ENCODE measurements at places on chromosomes 13 and 19.

DNA sequence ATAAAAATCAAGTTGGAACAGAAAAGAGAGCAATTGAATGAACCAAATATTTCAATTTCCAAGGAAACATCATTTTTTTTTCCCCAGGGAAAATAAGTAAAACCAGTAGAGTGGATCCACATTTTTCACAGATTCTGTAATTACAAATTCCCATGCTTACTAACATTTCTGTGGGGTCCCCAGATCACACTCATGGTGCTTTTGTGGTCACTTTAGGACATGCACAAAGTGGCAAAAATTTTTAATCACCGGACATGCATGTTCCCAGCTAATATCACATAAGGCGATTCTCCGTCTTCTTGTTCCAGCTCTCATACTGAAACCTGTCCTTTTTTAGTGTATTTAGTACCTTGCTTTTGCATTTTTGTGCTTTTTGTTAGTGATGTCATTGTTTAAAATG lies 748.2 kb upstream of the SLITRK1 start:
- no peak for DNase-seq

GRCh38 chr13:70893832-70894231 lies 785.6 kb upstream of the KLHL1 start:
- DNase-seq = no peak

GRCh38 chr13:114122127-114122511 lies 10.3 kb downstream of the RASA3 start:
- DNase-seq = no peak

DNA sequence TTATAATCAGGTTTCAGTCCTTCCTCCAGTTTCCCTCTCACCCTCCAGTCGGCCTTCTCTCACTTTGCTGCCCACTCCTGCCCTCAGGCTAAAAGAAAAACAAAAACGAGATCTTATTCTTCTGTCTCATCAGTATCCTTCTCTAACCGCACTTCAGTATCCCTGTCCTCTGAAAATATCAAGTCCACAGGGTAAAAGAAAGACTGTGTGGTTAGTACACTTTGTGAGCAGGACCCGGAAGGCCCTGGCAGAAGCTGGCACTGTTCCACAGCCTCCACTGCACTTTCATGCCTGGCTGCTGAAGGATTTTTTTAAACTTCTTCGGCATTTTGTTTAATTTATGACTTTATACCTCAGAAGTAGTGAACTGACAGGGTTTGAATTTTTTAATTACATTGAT lies 51.8 kb downstream of the TM9SF2 start:
- no peak for DNase-seq

GRCh38 chr13:103431856-103432255 lies 365.6 kb upstream of the SLC10A2 start:
- no peak for DNase-seq

- DNase-seq = no peak
Observed at GRCh38 chr19:41696402-41697197, 8.5 kb upstream of the CEACAM7 start.

DNA sequence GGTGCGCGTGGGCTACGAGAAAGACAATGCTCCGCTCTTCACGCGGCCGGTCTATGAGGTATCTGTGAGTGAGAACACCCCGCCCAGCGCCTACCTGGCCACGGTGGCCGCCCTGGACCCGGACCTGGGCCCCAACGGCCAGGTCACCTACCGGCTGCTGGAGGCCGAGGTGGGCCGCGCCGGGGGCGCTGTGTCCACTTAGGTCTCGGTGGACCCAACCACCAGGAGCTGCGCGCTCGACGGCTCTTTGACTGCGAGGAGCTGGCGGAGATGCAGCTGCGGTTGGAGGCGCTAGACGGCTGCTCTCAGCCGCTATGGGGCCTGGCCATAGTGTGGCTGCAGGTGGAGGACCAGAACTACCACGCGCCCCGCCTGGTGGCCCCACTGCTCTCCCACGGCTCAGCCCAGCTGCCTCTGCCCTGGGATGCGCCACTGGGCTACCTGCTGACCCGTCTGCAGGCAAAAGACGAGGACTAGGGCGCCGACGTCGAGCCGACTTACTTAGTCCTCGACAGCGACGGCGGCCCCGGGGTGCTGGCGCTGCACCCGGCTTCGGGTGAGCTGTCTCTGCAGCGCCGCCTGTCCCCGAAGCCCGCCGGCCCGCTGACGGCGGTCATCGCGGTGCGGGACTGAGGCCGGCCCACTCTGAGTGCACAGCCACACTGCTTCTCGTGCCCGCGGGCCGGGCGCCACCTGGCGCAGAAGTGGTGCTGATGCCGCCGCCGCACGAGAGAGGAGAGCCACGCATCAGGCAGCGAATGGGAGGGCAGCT lies 173.0 kb downstream of the OLFM4 start:
- DNase-seq = no peak

DNA sequence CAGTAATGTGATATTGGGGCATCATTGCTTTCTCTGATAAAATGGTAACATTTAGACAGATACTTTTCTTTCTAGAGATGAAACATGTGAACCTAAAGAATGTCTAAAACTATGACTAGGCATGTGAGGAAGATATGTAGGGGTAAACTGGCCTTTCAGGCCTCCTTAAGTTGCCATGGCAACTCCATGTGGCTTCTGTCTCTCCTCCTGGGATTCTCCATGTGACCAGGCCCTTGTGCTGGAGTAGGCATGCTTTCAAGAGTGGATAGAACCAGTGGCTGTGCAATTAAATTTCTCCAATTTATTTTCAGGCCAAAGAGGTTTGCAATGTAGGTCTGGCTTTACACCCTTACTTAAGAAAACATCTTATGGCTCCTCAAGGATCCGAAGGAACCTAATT lies 130.8 kb downstream of the OLFM4 start:
- no peak for DNase-seq

Data from CD4-positive, alpha-beta T cell treated with Interferon alpha-2 for 1 hour (primary cell).